ENCODE measurements at places on chromosomes 13 and 19. TPM values are rescaled to one million over a fixed set of nuclear protein-coding genes. Genes with fewer than 3 reads are reported as not detected.

GRCh38 chr13:100836711-100837110 lies 162.1 kb upstream of the TMTC4 start:
- DNase-seq: no peak

DNA sequence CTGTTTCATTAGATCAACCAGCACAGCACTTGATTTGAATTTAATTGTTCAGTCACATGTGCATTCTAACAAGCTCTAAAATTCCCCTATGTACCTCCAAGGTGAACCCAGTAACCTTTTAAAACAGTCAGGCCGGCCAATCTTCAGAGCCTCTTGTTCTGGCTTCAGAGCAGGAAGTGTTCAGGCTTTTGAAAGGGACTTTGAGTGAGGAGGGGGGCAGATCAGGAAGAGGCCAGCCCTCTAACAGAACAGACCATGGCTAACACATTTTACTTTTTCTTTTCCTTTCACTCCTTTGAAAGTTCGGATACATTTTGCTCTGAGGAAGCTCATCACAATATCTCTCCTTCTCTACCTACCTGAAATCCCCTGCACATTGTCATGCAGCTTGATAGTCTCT lies 390.3 kb downstream of the TBC1D4 start:
- DNase-seq: no peak

- no peak for DNase-seq
These were observed 35.6 kb upstream of the GPR183 start for GRCh38 chr13:99342723-99343315.

SYCN gene
- not detected for polyA plus RNA-seq

DNA sequence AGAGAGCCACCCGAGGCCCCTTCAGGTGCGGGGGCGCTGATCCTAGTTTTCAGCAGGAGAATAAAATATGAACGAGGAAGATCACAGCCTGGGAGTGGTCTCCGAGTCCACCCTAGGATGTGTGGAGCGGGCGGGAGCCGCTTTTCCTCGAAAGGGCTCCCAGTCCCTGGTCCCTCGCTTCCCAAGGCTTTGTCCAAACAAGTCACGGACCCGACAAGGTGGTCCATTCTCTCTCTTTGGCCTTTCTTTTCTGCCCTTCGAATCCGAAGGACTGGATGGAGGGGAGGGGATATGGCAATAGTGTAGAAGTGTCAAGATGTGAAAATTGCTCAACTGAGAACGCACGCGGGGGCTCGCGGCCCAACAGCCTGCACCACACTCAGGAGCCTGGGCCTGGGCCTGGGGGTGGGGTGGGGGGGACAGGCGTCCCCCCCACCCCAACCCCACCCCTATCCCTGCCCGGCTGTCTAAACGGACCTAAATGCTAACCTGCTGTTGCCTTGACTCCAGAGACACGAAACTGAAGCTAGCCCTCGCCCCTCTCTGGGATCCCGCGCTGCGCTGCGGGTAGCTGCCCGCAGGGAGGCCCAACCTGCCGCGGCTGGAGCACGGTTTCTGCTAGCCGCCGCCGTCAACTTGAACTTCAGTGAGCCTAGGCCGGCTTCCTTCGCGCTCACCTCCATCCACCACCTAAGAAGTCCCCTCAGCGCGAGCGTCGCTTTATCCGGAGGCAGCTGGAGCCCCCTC lies 7.1 kb downstream of the ZIC2 start:
- DNase-seq: no peak

DNA sequence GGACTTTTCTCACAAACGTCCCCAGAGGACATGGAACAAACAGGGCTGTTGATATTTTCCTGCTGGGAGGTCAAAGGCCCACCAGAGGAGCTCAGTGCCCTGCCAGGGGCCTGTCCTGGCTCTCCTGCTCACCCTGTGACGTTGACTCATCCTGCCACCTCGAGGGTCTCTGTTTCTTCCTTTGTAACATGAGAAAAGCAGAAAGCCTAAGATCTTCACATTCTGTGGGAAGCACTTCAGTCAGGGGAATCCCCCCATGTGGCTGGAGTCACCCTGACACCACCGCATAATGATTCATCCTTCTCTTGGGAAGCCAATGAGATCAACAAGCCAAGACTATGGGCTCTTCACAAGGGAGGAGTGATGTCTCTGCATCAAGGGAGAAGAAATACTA lies 147.9 kb downstream of the KATNAL1 start:
- DNase-seq: no peak

NALCN gene
- polyA plus RNA-seq: 1.2 TPM

- no peak for DNase-seq
These were observed 209.1 kb upstream of the STARD13 start for GRCh38 chr13:33494596-33495204.

- DNase-seq: no peak
These were observed 112.5 kb downstream of the ZNF486 start for GRCh38 chr19:20279516-20279915.
